Effector memory CD8-positive, alpha-beta T cell (primary cell): ENCODE measurements at places on chromosomes 3 and 15.

GRCh38 chr15:26807517-26808427 lies 34.9 kb upstream of the GABRB3 start:
- no peak for DNase-seq

DNA sequence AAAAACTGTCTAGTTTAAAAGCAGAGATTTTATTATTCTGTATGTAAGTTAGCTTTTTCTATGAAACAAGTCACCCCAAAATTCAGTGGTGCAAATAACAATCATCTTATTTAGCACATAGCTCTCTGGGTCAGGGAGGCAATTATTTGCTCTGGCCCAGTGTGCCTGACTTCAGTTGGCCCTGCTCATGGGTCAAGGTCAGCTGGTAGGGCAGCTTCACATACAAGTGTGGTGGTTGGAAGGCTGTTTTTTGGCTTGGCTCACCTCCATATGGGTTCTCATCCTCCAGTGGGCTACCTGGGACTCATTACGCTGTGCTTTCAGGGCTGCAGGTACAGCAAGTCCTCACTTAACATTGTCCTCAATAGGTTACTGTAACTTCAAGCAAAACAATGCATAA lies 228.6 kb downstream of the NR2F2 start:
- no peak for DNase-seq

GRCh38 chr15:78421238-78421965 lies 16.6 kb upstream of the IREB2 start:
- no peak for DNase-seq

GRCh38 chr15:91183596-91183995 lies 83.5 kb downstream of the SV2B start:
- no peak for DNase-seq

- DNase-seq: no peak
These were observed 386.6 kb upstream of the DPH6 start for GRCh38 chr15:35932531-35932930.

GRCh38 chr3:112629425-112629824 lies 11.5 kb downstream of the CCDC80 start:
- DNase-seq: no peak

- no peak for DNase-seq
These were observed 19.8 kb upstream of the ACAD9 start for GRCh38 chr3:128859630-128860029.

GRCh38 chr3:97720417-97720816 lies 44.1 kb upstream of the ARL6 start:
- no peak for DNase-seq

- no peak for DNase-seq
These were observed 29.9 kb upstream of the ST3GAL6 start for GRCh38 chr3:98733053-98733811.

GRCh38 chr15:68151277-68151676 lies 53.9 kb downstream of the CALML4 start:
- DNase-seq: no peak

DNA sequence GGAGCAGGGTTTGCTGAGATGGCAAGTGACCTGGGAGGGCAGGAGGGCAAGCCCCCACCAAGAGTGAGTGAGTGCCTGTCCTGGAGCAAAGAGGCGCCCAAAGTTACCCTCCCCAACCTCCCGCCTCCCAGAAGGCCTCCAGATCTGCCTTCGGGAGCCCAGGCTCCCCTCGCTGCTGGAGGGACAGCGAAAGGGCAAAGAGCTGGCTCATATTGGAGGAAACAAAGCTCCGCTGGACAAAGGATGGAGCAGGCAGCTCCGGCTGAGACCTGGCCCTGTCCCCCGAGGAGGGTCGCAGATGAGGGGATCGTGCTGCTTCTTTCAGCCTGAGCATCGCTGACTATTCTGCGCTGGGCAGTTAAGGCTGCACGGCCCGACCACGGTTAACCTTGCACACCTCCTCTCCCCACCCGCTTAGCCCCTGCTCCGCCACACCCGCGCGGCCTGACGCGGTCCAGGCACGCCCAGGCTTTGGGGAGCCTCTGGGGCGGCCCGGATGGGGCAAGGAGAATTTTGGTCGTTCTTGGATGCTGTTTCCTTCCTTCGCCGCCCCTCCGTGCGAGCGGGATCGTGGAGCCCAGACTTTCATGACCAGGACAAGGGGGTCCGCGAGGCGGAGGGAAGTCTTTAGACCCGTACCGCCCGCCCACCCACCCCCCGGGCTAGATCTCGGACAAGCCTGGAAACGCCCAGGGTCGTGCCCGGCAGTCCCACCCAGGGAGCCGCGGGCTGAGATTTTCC lies 651 bp downstream of the PLCD1 start:
- no peak for DNase-seq

DNA sequence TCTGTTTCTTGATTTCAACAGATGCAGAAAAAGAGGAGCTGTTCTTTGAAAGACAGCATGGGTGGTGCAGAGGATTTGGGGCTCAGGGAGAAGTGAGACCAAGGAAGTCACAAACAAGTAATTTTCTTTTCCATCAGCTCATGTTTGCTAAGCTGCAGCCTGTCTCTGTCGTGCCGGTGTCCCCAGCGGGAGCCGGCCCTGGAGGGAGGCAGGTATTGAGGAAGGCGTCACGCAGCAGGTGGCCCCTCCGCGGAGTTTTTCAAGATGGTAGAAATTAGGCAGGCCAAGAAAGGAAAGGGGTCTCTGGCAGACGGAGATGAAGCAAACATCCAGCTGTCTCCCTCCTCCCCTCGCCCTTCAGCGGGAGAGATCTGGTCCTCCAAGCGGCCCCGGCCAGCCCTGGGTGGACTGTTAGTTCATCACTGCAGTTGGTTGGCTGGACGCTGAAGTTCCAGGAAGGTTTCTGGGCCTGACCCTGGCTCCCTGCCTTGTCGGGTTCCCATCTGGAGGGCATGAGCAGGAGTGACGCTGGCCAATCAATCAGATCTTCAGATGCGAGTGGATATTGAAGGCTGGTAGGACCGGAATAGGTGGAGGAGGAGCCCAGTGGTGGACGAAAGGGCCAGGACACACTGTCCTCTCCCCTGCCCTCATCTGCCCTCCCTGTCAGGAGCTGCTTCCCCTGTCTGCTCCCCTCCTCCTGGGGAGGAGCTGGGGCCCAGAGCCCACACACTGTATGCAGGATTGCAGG lies 27.7 kb upstream of the MUC4 start:
- no peak for DNase-seq
